ENCODE measurements at places on chromosomes 5 and 9.

GRCh38 chr9:120365386-120365785, 214.6 kb downstream of the CDK5RAP2 start:
- DNase-seq: no peak

DNA sequence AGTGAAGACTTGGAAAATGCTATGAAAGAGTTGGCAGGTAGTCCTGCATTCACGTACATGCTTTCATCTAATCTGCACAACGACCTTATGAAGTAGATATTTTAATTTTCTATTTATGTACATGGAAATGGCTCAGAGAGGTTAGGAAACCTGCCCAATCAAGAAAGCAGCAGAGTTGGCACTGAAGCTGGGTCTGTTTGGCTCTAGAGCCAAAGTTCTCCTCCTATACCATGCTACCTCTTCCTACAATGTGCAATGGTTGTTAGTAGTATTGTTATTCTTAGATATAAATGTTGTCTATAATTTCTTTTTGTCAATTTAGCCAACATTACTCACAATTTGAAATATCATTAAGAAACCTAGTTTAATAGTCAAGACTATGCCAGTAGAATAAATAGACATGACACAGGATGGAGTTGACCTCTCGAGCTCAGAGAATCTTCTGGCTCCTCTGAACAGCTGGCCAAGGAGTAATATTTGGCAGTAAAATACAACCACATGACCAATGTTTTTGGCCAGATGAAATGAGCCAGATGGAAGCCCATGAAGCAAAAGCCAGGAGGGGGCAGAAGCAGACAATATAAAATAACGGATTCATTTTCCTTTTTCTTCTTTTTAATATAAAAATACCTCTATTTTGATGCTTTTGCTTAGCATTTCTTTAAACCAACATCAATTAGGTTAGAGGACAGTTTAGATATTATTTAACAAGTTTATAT, 542.3 kb downstream of the PDE4D start:
- no peak for DNase-seq

- peak; percentile 8 for DNase-seq
Observed at GRCh38 chr5:103587185-103587748, 24.7 kb upstream of the NUDT12 start.

GRCh38 chr5:175680463-175680862, 22.6 kb downstream of the HRH2 start:
- DNase-seq: no peak

DNA sequence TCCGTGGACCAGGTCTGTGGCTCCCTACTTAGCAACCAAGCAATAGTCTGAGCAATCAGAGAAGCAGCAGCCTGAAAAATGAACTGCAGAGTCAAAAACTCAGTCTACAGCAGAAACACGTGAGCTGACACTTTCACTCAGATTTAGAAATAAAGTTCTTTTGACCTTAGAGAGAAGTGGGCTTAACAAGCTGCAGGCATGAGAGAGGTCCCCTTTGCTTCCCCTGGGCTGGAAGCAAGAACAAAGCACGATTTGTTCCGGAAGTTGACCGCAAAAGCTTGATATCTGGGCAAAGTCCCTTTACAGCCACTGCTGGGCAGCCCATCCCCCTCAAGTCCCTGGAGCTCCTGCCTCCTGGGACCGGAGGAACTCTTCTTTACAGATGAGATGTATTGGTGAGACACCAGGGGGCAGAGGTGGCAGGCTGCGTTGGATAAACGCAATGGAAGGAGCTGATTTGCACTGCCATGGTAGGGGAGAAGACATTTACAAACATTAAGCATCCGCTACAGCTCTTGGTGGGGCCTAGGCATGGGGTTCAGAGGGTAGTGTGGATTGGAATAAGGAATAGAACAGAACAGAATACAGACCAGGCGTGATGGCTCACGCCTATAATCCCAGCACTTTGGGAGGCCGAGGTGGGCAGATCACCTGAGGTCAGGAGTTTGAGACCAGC, 5.8 kb upstream of the SOWAHA start:
- DNase-seq: no peak

DNA sequence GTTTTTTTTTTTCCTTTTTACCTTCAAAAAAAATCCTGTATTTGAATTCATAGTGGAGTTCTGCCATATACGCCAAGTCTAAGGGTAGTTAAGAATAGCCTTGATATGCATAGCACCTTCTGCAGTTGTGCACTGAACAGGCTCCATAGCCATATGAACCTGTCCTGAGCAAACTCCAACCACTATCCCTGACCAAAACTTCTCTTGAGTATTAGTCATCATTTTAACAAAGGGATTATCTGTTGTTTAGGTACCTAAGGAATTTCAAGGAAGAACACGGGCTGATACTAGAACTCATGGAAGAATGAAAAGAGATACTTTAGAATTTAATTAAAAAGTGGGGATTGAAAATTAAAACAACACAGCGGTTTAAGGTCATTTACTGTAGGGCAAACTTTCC, 1.9 kb upstream of the FBXO38 start:
- DNase-seq: no peak

DNA sequence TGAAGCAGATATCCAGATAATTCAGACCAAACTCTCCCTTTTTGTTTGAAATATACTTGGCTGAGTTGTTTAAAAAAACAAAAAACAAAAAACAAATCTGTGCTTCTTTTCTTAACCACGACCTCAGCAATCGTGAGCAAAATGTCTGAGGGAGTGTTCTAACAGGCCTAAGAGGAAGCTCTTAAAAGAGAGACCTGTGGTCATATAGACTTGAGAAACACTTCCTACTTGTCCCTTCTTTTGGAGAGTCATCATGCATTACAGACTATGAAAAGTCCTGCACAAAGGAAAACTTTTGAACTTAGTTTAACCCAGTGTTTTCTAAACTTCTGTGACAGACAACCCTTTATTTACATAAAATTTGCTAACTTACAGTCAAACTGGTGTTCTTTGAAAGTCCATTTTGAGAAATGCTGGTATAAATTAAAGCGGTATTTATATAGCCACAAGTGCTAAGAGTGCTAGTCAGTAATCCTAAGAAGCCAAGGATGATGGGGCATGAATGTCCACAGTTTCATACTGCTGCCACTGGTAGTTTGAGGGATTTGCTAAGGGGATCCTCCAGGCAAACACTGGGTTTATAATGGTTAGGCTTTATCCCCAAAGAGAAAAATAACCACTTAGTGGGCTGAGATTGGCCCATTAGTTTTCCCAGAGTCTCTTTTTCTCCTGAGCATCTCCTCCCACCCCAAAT, 199.8 kb downstream of the LRRC70 start:
- DNase-seq: peak; percentile 2

DNA sequence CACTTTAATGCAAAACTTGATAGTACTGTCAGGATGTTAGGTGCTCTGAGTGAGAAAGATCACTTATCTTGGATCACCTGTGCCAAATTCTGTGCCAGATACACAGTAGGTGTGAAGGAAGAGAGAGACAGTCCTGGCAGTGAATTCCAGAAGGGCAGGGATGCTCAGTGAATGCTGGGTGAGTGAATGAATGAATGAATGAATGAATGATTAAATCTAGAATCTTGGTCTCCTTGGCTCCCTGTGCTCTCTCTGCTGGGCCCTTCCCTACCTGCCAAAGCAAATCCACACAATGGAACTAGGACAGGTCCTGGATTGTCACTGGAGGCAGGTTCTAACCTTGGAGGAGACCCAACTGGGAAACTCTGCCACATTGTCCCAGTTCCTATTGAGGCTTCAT, 117.5 kb upstream of the CXCL14 start:
- DNase-seq: no peak

GRCh38 chr5:132561601-132562000, 4.8 kb downstream of the RAD50 start:
- DNase-seq: no peak

DNA sequence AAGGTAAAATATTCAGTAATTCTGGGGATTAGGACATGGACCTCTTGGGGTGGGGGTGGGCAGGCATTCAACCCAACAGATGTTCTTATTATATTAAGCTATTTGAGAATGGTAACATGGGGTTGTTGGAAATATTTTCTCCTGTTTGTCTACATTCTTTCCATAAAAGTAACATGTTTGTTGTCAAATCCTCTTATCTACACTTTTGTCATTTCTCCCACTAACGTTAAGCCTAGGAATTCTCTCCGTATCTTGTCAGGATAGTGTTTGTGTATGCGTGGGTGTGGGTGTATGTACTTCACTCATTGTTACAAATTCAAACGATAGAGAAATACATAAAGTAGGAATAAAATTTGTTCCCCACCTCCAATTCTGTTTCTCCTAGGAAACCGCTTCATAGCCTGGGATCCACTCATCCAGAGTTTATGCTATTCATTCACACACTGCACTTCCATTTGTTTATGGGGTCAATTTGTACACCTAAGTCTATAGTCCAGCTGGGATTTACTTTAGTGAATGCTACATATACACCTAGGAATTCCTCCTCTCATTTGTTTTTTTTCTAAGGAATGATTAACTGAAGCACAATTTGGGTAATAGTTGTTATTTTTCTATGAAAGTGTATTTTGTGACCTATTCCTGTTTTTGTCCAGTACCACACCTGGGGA, 216.8 kb downstream of the DCP2 start:
- no peak for DNase-seq

DNA sequence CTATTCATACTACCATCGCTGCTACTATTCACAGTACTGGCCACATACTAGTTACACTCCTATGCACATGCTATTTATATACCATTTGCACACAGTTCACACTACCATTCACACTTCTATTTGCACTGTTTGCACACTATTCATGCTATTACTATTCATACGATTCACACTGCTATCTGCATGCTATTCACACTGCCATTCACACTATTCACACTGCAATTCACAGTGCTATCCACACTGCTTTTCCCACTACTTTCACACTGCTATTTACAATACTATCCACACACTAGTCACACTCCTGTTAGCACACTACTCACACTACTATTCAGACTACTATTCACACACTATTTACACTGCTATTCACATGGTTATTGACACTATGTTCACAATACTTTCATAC, 39.4 kb upstream of the TCF7 start:
- DNase-seq: no peak

DNA sequence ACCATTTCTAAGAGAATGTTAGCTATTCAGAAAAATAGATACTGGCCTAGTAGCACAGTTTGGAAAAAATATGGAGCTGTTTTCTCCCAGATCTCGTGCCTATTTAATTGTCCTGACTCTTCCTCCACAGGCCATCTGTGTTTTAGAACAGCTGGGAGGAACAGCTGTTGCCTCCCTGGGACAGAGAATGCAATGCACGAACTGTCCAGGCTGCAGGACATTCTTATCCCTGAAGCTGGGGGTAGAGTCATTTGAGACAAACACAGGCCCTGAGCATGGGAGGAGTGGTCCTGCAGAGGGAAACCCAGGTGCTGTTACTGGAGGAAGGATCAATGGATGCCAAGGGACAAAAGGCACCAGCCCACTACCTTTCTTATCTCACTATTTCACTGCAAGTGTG, 20.9 kb upstream of the SPARC start:
- DNase-seq: no peak

DNA sequence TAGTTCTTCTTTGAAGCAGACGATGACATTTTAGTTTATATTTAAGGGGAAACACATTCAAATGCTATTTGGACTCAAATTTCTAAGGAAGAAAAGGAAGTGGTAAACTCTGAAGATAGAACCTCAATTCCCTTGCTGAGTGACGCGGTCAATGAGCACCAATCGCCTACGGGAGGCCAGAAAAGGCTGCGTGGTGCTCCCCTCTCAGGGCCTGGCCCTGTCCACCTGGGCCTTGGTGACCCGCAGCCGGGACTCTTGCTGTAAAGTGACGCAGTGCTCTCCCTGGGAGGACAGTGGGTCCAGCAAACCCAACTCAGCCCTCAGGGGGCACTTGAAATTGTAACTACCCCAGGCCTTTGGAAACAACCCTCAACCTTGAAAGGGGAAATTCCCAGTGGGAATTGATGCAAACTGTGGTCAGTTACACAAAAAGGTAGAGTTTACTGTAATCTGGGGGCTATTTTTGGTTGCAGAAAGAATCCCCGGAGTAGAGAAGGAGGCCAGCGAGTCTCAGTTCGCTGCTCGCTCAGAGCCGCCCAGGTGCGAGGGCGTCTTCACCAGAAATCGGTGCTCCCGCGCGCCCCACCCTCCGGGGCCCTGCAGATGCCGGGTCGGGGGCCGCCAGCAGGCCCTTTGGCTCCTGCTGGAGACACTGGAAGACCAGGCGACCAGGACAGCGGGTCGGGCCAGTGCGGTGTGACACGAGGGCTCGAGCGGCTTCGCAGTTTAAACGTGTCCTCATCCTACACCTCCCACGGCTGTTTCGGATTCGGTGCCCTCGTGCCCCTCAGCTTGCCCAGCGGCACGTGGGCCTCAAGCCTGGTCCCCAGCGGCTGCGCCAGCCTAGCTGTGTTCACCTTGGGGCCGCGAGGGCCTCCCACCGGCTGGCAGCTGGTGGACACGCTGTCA, 1.4 kb upstream of the ANKRD33B start:
- DNase-seq: no peak

GRCh38 chr5:33346534-33346933, 94.2 kb upstream of the TARS1 start:
- no peak for DNase-seq

- DNase-seq: no peak
Observed at GRCh38 chr5:32342656-32343055, 29.9 kb upstream of the MTMR12 start.
